Spinal cord (tissue), 10 donors: ENCODE measurements at places on chromosomes 2 and 18. TPM values are rescaled to one million over a fixed set of nuclear protein-coding genes. Genes with fewer than 3 reads are reported as not detected.
A peak's percentile ranks its signal among the peaks of the same experiment; 100 is the strongest.

Gene CELF4
- total RNA-seq = 26.6 TPM

Gene CSRNP3
- total RNA-seq = 82.9 TPM

DNA sequence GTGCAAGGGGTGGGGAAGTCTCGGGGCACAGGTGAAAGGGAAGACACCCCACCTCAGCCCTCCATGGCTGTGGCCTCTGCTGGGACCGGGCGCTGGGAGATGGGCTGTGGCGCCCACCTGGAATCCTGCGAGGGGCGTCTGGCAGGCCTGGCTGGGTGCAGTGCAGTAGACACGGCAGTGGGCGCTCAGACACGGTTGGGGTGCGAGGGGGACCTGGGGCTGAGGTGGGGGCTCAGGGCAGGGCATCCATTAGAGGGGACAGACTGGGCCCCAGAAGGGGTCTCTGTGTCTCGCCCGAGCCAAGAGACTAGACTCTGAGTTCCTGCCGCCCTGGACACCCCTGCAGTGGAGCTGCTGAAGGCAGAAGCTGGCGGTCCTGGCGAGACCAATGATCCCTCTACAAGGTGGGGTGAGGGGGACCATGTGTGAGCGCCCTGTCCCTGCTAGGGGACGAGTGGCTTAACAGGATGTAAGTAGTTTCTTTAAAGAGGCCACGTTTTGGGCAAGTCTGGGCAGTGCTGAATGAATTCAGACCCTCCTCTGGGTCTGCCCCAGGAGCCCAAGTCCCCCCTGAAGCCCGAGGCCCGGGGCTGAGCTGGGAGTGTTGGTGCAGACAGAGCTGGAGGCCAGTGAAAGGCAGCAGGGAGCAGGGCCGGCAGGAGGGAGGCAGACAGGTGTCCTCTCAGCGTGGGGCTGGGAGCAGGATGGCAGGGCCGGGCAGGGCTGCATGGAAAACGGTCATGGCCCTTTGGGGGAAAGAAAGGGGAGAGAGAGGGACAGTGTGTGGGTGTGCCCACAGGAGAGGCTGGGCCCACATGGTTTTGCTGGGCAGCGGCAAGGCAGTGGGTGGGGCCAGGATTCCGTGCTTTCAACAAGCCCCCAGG, 57.2 kb downstream of the HS6ST1 start:
- DNase-seq = no peak

- DNase-seq = peak; percentile 42
These were observed 27.6 kb upstream of the CDC42EP3 start for GRCh38 chr2:37698931-37699481.

GRCh38 chr2:47266939-47267710, 112.0 kb upstream of the STPG4 start:
- no peak for DNase-seq

DNA sequence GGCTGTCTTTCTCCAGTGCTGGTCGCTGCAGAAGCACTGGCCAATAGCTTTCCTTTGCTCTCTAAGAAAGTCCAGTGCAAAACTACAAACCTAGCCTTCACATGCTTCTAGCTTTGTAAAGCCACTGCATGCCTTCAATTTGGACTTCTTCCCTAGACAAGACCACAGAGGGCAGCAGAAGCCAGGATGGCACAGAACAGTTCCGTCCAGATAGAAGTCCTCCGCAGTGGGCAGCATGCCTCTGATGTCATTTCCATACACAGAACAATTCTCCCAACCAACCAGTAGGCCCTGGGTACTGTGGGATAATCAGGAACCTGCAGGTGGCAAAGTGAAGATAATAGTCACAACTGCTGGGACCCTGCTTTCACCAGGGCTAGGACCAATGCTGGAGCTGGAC, 3.3 kb downstream of the ST6GAL2 start:
- no peak for DNase-seq
